ENCODE measurements at places on chromosomes 1 and 21. TPM values are rescaled to one million over a fixed set of nuclear protein-coding genes. Genes with fewer than 3 reads are reported as not detected.

Gene TIPRL
- total RNA-seq = 29.4 TPM

DNA sequence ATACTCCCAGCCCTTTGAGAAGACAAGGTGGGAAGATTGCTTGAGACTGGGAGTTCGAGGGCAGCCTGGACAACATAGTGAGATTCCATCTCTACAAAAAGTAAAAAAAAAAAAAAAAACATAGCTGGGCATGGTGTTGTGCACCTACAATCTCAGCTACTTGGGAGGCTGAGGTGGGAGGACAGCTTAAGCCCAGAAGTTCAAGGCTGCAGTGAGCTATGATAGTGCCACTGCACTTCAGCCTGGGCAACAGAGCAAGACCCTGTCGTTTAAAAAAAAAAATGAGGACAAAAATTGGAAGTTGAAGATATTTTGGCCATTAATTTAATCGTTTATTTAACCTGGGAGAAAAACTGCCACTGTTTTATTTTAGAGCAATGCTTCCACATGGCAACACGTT, 1.1 kb downstream of the URB1 start:
- no peak overlapping the region for H3K27ac ChIP-seq
- no peak for DNase-seq
- no peaks in the 10 kb centered on the region for H3K27me3 ChIP-seq
- H3K36me3 ChIP-seq = no peaks in the 10 kb centered on the region

DNA sequence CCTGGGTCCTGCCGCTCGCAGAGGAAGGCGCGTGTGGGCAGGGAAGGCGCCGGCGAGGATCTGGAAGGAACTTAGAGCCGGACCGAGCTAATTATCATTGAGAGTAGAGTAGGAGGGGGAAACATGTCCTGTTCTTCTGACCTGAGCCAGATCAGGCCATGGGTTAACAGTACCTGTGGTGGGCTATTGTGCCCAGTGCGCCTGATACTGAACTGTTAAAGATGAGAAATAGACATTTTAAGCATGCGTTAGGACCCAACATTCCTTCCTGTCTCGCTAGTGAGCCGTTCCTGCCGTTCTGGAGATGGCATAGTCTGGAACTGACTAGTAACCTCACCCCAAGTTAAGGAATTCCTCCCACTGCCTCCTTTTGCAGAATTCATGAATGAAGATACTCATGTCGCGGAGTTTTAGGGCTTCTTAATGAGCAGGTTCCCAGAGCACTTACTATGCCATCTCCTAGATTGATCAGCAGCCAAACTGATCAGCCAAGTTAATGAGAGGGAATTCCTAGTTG, 870 bp downstream of the STRIP1 start:
- peak overlapping the region; percentile 71 for H3K27ac ChIP-seq
- no peak for DNase-seq

DNA sequence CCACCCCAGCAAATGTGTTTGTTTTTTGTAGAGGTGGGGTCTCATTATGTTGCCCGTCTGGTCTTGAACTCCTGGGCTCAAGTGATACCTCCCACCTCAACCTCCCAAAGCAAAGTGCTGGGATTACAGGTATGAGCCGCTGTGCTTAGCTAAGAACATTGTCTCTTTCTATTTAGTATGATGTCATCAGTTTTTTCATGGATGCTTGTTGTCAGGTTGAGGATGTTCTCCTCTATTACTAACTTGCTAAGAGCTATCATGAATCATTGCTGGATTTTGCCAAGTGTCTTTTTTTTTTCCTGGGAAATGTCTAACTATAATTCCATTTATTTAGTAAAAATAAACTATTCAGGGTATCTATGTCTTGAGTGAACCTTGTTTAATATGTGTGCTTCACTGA, 19.0 kb upstream of the MPC2 start:
- H3K36me3 ChIP-seq = no peaks in the 10 kb centered on the region
- no peak for DNase-seq
- H3K27ac ChIP-seq = no peak overlapping the region
- no peaks in the 10 kb centered on the region for H3K27me3 ChIP-seq

GRCh38 chr1:29937356-29937755, 701.0 kb downstream of the PTPRU start:
- no peak for DNase-seq
- H3K36me3 ChIP-seq = no peaks in the 10 kb centered on the region
- H3K4me3 ChIP-seq = no peak overlapping the region
- no peaks in the 10 kb centered on the region for H3K27me3 ChIP-seq

DNA sequence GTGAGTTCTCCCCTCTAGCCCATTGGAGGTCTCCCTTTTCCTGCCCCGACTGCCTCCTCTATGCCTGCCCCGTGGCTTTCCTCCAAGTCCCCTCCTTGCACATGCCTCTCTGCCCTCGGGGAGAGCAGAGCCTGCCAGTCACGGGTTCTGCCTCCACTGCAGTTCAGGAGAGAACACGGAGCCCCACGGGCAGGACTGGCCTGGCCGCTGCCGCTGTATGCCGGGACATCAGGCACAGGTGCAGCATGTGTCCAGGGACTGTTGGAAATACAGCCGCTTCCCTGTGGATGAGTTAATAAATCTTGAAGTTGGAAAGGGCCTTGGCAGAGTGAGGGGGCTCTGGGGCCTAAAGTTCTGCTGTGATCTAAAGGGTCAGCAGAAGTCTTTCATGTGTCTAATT, 676.6 kb downstream of the MATN1 start:
- DNase-seq = peak; percentile 40
- H3K27me3 ChIP-seq = no peaks in the 10 kb centered on the region
- H3K36me3 ChIP-seq = no peaks in the 10 kb centered on the region
- no peak overlapping the region for H3K4me3 ChIP-seq

GRCh38 chr1:143698016-143698415, 273.8 kb downstream of the FAM72C start:
- DNase-seq = peak; percentile 60
- no peak overlapping the region for H3K4me3 ChIP-seq
- H3K36me3 ChIP-seq = no peaks in the 10 kb centered on the region
- H3K27me3 ChIP-seq = no peaks in the 10 kb centered on the region
- no peaks in the 10 kb centered on the region for H3K4me1 ChIP-seq
- no peak overlapping the region for H3K27ac ChIP-seq

DNA sequence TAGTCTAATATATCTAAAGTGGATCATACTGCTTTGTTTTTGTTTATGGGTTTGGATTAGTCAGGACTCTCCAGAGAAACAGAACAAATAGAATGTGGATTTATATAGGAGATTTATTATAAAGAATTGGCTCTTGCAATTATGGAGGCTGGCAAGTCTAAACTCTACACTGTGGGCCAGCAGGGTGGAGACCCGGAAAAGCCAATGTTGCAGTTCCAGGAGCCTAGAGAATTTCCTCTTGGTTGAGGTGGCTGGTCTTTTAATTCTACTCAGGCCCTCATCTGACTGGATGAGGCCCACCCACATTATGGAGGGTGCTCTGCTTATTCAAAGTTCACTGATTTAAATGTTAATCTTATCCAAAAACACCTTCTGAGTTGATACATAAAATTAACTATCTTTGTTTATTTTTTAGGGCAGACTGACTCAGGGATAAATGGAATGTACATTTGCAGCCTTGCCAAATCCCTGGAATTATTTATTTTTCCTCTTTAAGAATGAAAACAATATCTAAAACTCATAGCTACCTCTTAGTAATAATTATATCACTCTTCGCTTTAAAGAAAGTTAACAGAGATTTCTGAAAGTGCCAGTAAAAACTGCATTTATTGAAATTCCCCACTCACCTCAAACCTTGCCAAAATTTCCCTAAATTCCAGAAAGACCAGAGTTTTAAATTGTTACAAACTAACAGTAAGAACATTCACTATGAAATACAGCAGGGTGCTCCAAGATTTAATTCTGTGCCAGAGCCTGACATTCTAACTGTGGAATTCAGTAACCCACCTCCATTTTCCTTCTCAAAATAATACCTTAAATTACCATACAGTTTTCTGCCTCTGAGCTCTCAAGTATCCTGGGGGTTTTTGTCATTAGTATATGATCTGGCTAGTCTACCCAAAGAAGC, 36.6 kb upstream of the SSX2IP start:
- H3K4me1 ChIP-seq = no peaks in the 10 kb centered on the region
- H3K36me3 ChIP-seq = no peaks in the 10 kb centered on the region
- no peak overlapping the region for H3K4me3 ChIP-seq
- no peak overlapping the region for H3K27ac ChIP-seq

Gene OR2T35
- total RNA-seq = not detected

- no peaks in the 10 kb centered on the region for H3K36me3 ChIP-seq
- H3K27me3 ChIP-seq = no peaks in the 10 kb centered on the region
- no peak for DNase-seq
- H3K4me1 ChIP-seq = peaks cover 18% of the 10 kb centered on the region
Observed at GRCh38 chr1:3607703-3608065, 3.6 kb downstream of the MEGF6 start.

DNA sequence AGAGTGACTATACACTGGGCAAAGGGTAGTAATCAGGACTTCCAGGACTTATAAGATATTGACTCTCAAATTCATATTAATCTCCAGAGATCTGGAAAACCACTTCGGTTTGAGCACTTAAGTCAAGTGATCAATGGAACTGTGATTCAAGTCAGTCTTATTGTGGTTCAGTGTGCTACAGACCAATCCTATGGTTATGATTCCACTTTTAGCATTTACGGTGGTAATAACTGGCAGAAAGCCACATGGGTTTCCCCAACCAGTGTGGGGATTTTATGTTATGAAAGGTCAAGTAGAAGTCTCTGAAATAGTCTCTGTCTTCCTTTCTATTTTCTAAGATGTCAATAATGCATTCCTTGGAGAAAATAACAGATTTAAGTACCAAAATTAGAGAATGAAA, 151.3 kb upstream of the NEGR1 start:
- no peak for DNase-seq
- H3K36me3 ChIP-seq = no peaks in the 10 kb centered on the region
- H3K4me3 ChIP-seq = no peak overlapping the region
- H3K4me1 ChIP-seq = no peaks in the 10 kb centered on the region
- no peaks in the 10 kb centered on the region for H3K27me3 ChIP-seq

GRCh38 chr1:202915146-202915545, 11.9 kb downstream of the KLHL12 start:
- DNase-seq = no peak
- H3K27me3 ChIP-seq = no peaks in the 10 kb centered on the region
- H3K27ac ChIP-seq = no peak overlapping the region
- H3K4me1 ChIP-seq = no peaks in the 10 kb centered on the region
- no peak overlapping the region for H3K4me3 ChIP-seq
- no peaks in the 10 kb centered on the region for H3K36me3 ChIP-seq

DNA sequence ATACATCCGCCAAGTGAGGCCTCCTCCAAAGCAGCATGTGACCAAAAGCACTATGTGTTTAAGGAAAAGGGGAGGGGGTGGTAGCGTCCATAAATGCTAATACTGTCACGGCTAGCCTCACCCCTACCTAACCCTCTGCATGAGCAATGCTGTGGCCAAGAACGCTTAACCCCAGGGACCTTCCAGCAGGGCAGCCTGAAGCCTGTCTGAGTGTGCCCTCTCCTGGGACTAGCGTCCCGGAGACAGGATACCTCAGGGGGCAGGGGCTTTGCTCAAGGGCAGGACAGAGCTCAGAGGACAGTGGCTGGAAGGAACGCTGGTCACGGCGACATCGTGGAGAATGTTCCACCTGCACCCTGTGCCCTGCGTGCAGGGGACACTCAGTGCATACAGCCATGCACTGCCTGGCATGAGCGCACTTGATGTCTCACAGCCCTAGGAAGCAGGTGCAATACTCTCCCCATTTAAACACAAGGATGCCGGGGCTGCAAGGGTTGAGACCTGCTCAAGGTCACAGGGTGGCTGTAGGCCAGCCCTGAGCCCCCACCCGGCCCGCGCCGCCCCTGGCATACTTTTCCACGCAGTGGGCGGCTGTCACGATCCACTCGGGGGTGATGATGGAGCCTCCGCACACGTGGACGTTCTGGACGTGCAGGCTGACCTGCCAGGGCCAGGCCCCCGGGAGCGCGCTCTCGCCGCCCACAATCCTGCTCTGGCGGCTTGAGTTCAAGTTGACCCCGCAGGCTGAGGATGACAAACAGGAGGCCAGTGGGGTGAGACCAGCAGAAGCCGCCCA, 35.0 kb downstream of the TMPRSS2 start:
- H3K36me3 ChIP-seq = no peaks in the 10 kb centered on the region
- no peaks in the 10 kb centered on the region for H3K27me3 ChIP-seq
- no peak overlapping the region for H3K27ac ChIP-seq
- no peak for DNase-seq

GRCh38 chr1:80023358-80023757, 1016.8 kb upstream of the ADGRL4 start:
- H3K4me3 ChIP-seq = no peak overlapping the region
- no peak for DNase-seq
- no peaks in the 10 kb centered on the region for H3K36me3 ChIP-seq
- H3K27ac ChIP-seq = no peak overlapping the region
- H3K4me1 ChIP-seq = no peaks in the 10 kb centered on the region

- H3K36me3 ChIP-seq = no peaks in the 10 kb centered on the region
- DNase-seq = no peak
- H3K27me3 ChIP-seq = no peaks in the 10 kb centered on the region
- H3K4me1 ChIP-seq = no peaks in the 10 kb centered on the region
- H3K27ac ChIP-seq = no peak overlapping the region
- no peak overlapping the region for H3K4me3 ChIP-seq
Observed at GRCh38 chr1:64563958-64564565, 94.1 kb downstream of the CACHD1 start.

Gene OR6N1
- not detected for total RNA-seq

- DNase-seq = no peak
- no peak overlapping the region for H3K4me3 ChIP-seq
- H3K27me3 ChIP-seq = no peaks in the 10 kb centered on the region
- no peaks in the 10 kb centered on the region for H3K4me1 ChIP-seq
- H3K27ac ChIP-seq = no peak overlapping the region
Observed at GRCh38 chr1:51381964-51382363, 51.6 kb upstream of the TTC39A start.

- H3K4me3 ChIP-seq = no peak overlapping the region
- H3K27me3 ChIP-seq = no peaks in the 10 kb centered on the region
- peaks cover 35% of the 10 kb centered on the region for H3K36me3 ChIP-seq
- H3K27ac ChIP-seq = no peak overlapping the region
Observed at GRCh38 chr1:17606826-17607440, 67.4 kb downstream of the ARHGEF10L start.

Gene MTF1
- 7.2 TPM for total RNA-seq
